ENCODE measurements at places on chromosomes 11 and 22. TPM values are rescaled to one million over a fixed set of nuclear protein-coding genes. Genes with fewer than 3 reads are reported as not detected.

DNA sequence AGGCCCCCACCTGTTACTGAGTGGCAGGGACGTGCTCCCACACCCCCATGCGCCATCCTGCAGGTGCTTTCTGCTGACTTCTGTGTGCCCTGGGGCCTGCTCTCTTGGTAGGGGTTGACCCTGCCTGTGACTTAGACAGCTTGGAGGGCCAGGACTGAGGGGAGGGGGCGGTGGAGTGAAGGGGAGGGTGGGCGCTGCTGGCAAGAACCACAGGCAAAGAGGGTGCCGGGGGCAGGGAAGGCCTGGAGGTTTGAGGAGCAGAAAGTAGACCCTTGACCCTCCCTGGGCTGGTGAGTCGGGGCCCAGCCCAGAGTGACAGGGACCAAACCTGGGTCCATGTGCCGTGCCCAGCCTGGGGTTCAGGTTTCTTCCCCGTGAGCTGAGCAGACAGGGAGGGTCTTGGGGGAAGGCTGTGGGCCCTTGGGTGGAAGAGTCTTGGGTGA is 17.8 kb downstream of the KCNQ1 start:
- H3K36me3 ChIP-seq = no peaks in the 10 kb centered on the region
- peak overlapping the region; percentile 95 for H3K27ac ChIP-seq
- no peaks in the 10 kb centered on the region for H3K27me3 ChIP-seq
- peaks cover 35% of the 10 kb centered on the region for H3K4me1 ChIP-seq
- DNase-seq = no peak
- H3K4me3 ChIP-seq = no peak overlapping the region

DNA sequence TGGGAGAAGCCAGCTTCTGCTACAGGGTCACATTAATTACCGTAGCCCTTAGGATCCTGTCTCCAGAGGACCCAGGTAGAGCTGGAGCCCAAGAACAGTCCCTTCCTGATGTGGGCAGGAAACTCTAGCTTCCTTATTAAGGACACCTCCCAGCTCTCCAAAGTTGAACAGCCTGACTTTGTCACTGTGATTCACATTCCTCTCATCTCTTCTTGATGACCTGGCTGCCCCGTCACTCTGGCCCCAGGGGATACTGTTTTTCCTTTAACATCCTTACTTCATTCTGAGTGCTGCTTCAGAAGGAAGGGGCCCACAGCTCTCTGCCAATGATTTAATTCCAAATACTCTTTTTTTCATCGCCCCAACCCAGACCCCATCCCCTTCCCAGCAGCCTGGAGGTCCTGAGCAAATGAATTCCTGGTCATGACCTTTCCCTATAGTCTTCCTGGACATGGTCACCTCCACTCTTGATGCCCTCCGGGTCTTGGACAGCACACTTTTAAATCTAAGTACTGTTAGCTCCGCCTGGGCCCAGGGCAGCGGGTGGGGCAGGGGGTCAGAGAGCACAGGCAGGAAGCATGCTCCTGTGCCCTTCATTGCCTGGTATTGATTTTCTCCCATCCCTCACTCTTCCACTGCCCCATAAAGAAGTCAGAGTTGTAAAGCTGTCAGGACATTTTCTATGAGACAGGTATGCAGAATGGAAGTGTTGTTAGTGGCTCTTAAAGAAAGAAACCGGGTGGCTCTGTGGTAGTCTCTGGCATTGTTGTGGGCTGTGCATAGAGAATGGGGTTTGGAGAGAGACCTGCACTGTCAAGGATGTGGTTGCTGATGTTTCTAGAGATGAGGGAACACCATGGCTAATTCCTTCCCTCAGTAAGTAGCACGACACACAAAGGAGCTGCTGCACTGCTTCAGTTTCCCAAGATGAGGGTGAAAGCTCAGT is 22.3 kb upstream of the SPON1 start:
- no peak overlapping the region for H3K4me3 ChIP-seq
- DNase-seq = no peak
- H3K27me3 ChIP-seq = no peaks in the 10 kb centered on the region
- H3K4me1 ChIP-seq = no peaks in the 10 kb centered on the region

GRCh38 chr11:125053167-125053566 is 9.9 kb upstream of the SLC37A2 start:
- H3K4me3 ChIP-seq = no peak overlapping the region
- H3K4me1 ChIP-seq = no peaks in the 10 kb centered on the region
- no peaks in the 10 kb centered on the region for H3K36me3 ChIP-seq
- no peak for DNase-seq
- no peaks in the 10 kb centered on the region for H3K27me3 ChIP-seq
- no peak overlapping the region for H3K27ac ChIP-seq

DNA sequence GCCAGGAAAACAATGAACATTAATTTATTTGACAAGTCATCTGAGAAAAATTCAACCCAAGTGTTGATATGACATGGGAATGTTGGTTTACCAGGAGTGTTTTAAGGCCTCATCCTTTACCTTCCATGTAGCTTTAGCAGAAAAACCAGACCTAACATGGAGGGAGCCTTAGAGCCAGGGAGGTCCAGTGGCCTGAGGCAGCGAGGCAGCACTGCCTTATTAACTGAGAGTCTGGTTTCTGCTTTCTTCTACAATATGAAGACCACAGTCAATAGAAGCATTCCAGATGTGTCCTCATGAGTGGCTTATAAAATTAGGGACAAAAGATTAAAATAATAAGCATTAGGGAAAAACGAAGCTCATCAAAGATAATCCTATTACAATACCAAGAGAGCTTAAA is 61.5 kb downstream of the DKK3 start:
- H3K4me1 ChIP-seq = no peaks in the 10 kb centered on the region
- no peak for DNase-seq
- H3K4me3 ChIP-seq = no peak overlapping the region
- H3K36me3 ChIP-seq = peaks cover 17% of the 10 kb centered on the region

DNA sequence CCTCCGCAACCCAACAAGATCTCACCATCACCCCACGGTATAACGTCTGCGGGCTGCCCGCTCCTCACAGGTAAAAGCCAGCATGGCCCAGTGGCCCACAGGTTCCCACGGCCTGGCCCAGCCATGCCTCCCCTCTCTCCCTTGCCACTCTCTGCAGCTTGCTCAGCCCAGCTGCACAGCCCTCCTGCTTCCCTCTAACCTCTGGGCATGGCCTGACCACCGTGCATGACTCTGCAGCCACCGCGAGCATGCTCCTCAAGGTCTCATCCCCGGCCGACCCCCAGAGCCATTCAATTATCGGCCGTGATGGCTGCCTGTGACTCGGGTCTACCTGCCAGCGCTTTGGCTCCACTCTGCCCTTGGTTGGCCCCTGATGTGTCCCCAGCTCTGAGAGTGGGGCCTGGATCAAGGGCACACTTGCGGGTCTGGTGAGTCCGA is 185.5 kb downstream of the CTTN start:
- H3K4me3 ChIP-seq = no peak overlapping the region
- H3K27me3 ChIP-seq = no peaks in the 10 kb centered on the region
- no peaks in the 10 kb centered on the region for H3K4me1 ChIP-seq
- H3K27ac ChIP-seq = no peak overlapping the region
- H3K36me3 ChIP-seq = no peaks in the 10 kb centered on the region

GRCh38 chr11:70138403-70138802 is 60.3 kb downstream of the ANO1 start:
- H3K27me3 ChIP-seq = no peaks in the 10 kb centered on the region
- no peak overlapping the region for H3K27ac ChIP-seq
- DNase-seq = no peak
- no peak overlapping the region for H3K4me3 ChIP-seq

GRCh38 chr11:61707574-61707973 is 27.4 kb downstream of the DAGLA start:
- H3K27me3 ChIP-seq = no peaks in the 10 kb centered on the region
- no peak overlapping the region for H3K4me3 ChIP-seq
- H3K4me1 ChIP-seq = no peaks in the 10 kb centered on the region
- H3K36me3 ChIP-seq = no peaks in the 10 kb centered on the region
- no peak overlapping the region for H3K27ac ChIP-seq

DNA sequence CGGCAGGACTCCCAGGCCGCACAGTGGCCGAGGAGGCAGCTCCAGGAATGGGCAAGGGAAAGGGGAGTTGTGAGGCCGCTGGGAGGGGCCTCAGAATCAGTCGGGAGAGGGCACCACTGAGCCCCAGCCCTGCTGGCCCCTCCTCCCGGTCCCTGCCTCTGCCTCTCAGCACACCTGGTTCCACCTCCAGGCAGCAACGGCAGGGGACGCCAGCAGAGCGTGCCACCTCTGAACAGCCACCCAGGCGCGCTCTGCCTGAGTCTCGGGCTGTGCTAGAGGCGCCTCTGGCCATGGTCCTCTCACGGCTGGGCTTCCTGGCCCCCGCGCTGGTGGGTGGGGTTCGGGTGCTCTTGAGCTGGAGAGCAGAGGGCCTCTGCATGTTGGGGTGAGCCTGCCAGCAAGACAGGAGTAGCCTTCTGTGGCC is 33.0 kb downstream of the MOB2 start:
- no peaks in the 10 kb centered on the region for H3K36me3 ChIP-seq
- H3K27me3 ChIP-seq = no peaks in the 10 kb centered on the region
- no peak overlapping the region for H3K4me3 ChIP-seq
- no peaks in the 10 kb centered on the region for H3K4me1 ChIP-seq

- no peaks in the 10 kb centered on the region for H3K36me3 ChIP-seq
- DNase-seq = no peak
These were observed 36.8 kb downstream of the MN1 start for GRCh38 chr22:27764722-27765236.

DNA sequence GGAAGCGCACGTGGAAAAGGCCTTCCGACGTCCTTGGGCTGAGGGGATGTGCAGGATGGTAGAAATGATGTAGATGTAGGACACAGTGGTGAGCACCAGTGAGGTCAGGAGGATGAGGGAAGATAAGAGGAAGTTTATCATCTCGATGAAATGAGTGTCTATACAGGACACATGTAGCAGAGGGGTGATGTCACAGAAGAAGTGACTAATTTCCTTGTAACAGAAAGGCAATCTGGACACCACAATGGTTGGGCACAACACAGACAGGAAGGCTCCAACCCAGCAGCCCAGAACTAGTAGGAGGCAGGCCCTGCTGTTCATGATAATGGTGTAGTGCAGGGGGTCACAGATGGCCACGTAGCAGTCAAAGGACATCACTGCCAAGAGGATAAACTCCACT is 35.0 kb upstream of the OR6M1 start:
- H3K36me3 ChIP-seq = no peaks in the 10 kb centered on the region
- H3K27ac ChIP-seq = no peak overlapping the region
- H3K27me3 ChIP-seq = no peaks in the 10 kb centered on the region
- DNase-seq = no peak

- no peak overlapping the region for H3K4me3 ChIP-seq
- H3K4me1 ChIP-seq = no peaks in the 10 kb centered on the region
- peak overlapping the region; percentile 5 for H3K27ac ChIP-seq
- no peaks in the 10 kb centered on the region for H3K27me3 ChIP-seq
- no peak for DNase-seq
These were observed 335.3 kb upstream of the SYN3 start for GRCh38 chr22:33393432-33393831.

- H3K4me3 ChIP-seq = no peak overlapping the region
- H3K4me1 ChIP-seq = no peaks in the 10 kb centered on the region
- H3K27me3 ChIP-seq = no peaks in the 10 kb centered on the region
- no peak for DNase-seq
- no peak overlapping the region for H3K27ac ChIP-seq
- H3K36me3 ChIP-seq = peaks cover 23% of the 10 kb centered on the region
These were observed 7.8 kb downstream of the OTUB1 start for GRCh38 chr11:63993993-63994392.

DNA sequence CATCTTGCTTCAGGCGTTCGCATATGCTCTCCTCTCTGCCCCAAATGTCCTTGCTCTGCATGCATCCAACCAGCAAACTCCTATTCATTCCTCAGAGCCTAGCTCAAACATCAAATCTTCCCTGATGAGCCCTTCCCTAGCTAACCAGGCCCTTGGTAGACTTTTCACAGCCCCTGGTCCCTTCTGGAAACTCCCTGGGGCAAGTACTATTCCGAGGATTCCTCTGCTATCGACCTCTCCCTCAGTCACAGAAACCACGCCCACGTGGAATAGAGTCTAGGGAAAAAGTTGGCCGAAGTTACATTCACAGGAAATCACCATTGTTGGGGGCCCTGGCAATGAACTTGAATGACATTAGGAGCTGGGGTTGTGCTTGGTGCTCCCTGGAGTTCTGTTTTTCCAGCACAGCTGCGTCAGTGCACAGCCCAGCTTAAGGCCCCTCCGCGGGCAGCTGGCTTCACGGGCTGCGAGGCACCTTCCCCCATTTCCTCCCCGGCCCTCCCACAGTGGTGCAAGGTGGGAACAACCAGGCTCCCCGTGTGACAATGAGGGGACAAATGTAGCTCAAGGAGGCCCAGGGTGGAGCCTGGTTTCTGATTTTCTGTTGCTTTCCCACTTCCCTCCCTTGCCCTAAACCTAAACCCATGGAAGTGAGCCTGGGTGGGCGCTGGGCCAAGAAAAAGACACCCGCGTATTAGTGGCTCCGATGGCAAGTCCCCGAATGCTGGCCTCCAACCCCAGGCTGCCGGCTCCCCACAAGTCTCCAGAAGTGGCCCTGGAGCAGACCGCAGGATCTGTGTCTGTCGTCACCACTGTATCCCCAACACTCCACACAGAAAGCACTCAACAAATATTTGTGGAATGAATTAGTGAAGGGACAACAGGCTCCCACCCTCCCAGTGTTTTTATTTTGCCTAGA is 4.3 kb upstream of the ATP5MGL start:
- H3K4me3 ChIP-seq = no peak overlapping the region
- peak overlapping the region; percentile 87 for H3K27ac ChIP-seq
- H3K27me3 ChIP-seq = no peaks in the 10 kb centered on the region
- DNase-seq = no peak
- H3K36me3 ChIP-seq = no peaks in the 10 kb centered on the region
- H3K4me1 ChIP-seq = peaks cover 3% of the 10 kb centered on the region

- H3K4me3 ChIP-seq = no peak overlapping the region
- no peak for DNase-seq
- H3K36me3 ChIP-seq = no peaks in the 10 kb centered on the region
- no peak overlapping the region for H3K27ac ChIP-seq
- H3K4me1 ChIP-seq = peaks cover 2% of the 10 kb centered on the region
These were observed 6.6 kb upstream of the ZFTA start for GRCh38 chr11:63775191-63775590.

- no peak overlapping the region for H3K27ac ChIP-seq
- no peak overlapping the region for H3K4me3 ChIP-seq
- H3K27me3 ChIP-seq = no peaks in the 10 kb centered on the region
- no peaks in the 10 kb centered on the region for H3K36me3 ChIP-seq
- no peak for DNase-seq
These were observed 11.5 kb downstream of the STARD10 start for GRCh38 chr11:72782081-72782920.

Gene ROBO3
- total RNA-seq = 12.3 TPM

Gene ART1
- total RNA-seq = 0.31 TPM

Gene ACCSL
- not detected for total RNA-seq

Gene CLDN5
- total RNA-seq = 48.4 TPM

Gene PKDREJ
- total RNA-seq = 0.06 TPM

Gene SDF2L1
- 56.1 TPM for total RNA-seq

Measured in kidney (tissue), 22 donors.